ENCODE measurements at places on chromosomes 5 and 9. TPM values are rescaled to one million over a fixed set of nuclear protein-coding genes. Genes with fewer than 3 reads are reported as not detected.

Gene ANXA6
- 456 TPM for total RNA-seq

Gene F12
- total RNA-seq = 2.1 TPM

Gene ENTPD8
- 0.10 TPM for total RNA-seq

Gene FPGS
- total RNA-seq = 50.8 TPM

Gene DOCK8
- 0.17 TPM for total RNA-seq

Gene SLC25A2
- 0.48 TPM for total RNA-seq

Gene SPATA31C1
- not detected for total RNA-seq

Gene SV2C
- not detected for total RNA-seq

Gene BASP1
- total RNA-seq = 181 TPM

Gene EGFL7
- 7.0 TPM for total RNA-seq

Gene MACIR
- 16.9 TPM for total RNA-seq

Gene GHR
- total RNA-seq = 5.4 TPM

Gene TRIP13
- 6.4 TPM for total RNA-seq

Gene SLC4A9
- total RNA-seq = not detected

Measured in chondrocyte (in vitro differentiated cells).